ENCODE measurements at places on chromosomes 6 and 20.
A peak's percentile ranks its signal among the peaks of the same experiment; 100 is the strongest.

DNA sequence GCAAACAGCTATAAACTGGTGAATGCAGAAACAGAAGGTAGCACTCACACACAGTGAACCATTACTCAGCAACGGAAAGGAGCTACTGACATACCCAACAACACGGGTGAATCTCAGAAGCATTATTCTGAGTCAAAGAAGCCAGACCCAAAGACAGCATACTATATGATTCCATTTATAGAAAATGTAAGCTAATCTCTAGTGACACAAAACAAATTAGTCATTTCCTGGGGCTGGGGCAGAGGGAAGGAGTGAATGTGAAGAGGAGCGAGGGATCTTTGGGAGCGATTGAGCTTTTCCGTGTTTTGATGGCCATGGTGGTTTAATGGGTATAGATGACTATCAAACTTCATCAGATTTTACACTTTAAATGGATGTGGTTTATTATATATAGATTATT is 614.6 kb downstream of the DHX35 start:
- DNase-seq: no peak

DNA sequence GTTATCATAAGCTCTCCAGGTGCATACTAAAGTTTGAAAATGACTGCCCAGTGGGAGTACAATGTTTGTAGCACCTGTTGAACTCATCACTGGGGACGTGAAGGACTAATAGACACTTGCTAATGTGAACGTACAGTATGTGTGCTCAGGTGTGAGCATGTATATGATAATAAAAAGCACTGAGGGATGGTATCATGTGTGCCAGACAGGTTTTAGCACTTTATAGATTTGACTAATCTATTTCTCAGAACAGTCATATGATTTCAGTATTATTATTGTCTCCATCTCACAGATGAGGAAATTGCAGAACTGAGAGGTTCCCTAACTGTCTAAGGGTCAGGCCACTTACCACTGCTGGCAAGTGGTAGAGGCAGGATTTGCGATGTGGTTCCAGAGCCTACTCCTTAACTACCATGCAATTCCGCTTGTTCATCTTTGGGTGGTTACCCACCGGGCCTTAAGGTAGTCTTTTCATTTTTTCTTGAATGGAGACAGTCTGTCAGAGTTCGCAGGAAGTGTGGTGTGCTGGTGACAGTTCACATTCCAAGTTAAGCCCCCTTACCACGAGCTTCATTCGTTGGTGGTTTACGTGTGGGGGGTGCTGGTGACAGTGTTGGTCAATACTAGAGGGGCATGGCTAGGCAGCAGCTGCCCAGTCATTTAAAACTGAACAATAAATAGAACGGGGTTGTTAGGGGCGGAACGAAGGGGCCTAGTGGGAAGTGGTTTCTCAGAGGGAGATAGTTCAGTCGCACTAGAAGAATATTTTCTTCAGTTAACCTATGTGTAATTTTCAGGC is 46.8 kb downstream of the RREB1 start:
- no peak for DNase-seq

DNA sequence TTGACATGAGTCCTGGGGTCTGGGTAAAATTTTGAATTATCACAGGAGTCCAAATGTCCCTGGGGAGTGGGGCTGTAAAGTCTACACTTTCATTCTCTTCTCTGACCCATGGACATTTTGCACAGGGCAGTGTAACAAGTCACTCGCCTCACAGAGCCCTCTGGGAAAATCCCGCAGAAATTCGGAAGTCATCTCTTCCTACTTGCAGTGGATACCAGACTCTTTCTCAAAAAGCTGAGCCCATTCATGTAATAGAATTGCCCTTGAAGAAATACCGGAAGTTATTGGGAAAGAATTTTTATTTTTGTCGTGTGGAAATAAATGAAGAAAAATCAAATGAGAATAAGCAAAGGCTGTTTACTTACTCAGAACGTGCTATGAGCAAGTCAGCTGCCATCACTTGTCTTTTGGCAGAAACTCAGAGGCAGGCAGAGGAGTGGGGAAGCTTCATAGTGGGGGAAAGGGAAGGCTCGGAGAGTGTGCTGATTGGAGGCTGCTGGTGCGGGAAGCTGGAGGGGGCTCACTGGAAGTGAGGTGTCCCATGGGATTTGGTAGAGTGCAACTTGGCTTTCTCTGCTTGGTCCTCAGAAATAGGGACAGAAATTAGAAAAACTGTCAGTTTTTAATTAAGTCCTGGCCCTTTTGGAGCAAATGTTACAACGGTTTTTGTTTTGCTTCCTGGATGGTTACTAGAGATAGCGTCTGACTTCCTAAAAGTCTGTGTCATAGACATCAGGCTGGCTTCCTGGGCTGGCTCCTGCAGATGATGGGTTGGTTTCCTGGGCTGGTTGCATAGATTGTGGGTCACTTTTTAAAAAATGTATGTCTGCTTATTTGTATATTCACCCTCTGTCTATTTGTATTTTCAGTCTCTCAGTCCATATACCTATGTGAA is 79.8 kb upstream of the EEF1E1 start:
- no peak for DNase-seq

- no peak for DNase-seq
These were observed 11.0 kb downstream of the NCR2 start for GRCh38 chr6:41346441-41346840.

DNA sequence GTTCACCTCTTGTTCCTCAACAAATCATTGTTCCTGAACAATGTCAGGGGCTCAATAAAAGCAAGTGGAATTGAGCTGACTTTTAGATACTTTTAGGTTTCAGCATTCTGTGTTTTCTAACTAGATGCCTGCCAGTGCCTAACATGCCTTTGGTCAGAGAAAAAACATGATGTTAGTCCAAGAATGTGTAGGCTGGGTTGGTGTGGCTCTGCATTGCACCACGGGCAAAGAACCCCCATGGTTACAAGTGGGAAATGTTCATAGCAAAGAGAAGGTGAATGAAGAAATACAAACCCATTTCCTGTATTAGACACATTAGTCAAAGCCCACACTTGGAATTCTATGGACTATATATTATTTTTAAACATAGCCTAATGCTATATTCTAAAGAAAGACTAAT is 193.3 kb downstream of the TMEM200A start:
- DNase-seq: peak; percentile 23

DNA sequence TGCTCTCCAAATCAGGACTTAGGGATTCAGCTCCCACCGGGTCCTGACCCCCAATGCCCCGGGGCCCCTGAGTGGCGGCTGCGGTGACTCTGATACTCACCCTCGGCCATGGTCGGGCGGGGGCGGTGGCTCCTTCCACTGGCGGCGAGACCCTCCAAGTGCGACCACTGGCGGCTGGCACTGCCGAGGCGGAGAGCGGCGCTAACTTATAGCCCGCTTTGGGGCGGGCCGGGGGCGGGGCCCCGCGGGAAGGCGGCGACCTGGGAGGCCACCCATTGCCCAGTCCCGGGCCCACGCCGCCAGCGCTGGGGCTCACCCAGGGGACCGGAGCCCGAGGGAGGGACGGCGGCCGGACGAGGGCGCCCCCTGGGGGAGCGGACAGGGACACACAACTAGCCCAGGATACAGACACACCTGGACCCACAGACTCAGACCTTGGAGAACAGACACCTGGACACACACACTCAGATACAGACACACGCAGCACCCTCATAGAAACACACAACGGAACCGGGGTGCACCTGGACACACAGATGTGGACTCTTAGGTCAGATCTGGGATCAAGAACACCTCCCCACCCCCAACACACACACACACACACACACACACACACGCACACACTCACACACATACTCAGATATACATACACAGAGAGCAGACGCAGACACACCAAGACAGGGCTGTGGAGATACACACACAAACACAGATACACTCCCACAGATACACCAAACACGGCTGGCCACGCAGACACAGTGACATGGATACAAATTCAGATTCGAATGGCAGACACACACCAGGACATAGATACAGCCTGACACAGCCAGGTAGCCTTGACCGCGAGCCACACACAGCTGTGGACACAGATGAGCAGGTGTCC is at the start of gene TGM2:
Gene TGM2 (minus strand): TSS at position 182 of the 877 bp plus-strand sequence. CDS start 72 bp downstream, at position 110.
- peak; percentile 78 for DNase-seq

GRCh38 chr6:88864359-88865054 is 98.9 kb downstream of the RNGTT start:
- DNase-seq: no peak

- DNase-seq: peak; percentile 93
These were observed 26.1 kb upstream of the TBC1D7 start for GRCh38 chr6:13354331-13355042.

GRCh38 chr6:11496152-11497060 is 41.1 kb upstream of the TMEM170B start:
- DNase-seq: peak; percentile 68

- no peak for DNase-seq
These were observed 67.2 kb downstream of the CEBPB start for GRCh38 chr20:50257860-50258259.

DNA sequence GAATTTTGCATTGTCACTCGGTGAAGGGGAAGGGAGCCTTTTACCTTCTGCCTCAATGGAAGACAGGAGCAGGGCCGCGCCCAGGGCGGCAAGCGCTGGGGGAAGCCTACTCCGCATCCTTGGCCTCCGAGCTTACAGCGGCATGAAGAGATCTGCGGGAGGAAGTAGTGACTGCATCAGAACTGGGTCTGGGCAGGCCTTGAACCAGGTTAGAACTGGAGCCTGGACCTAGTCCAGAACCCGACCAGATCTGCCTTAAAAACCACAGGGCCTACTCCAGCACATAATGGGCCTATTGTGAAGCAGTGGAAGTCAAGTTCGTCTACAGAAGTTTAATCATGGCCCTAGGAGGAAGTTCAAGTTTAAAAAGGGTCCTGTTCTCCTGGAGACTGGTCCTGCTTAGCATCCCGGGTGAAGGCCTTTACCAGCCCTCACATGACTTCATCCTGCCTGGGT is 3.1 kb downstream of the COL12A1 start:
- peak; percentile 40 for DNase-seq

- DNase-seq: no peak
These were observed 177.0 kb upstream of the SNX9 start for GRCh38 chr6:157646012-157646411.

DNA sequence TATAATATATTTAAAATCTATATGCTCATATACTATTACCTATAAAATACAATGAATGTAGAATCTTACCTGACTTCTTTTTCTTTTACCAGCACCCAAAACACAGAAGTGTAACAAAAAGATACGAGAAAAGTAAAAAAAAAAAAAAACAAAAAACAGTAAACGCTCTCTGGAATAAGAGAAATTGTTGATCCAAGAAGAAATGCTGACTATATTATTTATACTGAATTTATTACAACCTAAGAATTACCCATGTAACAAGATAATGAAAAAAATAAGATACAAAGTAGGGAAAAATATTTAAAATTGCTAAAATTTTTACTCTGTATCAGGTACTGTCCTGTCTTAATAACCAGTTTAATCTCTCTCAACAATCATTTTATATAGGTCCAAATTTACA is 787.9 kb upstream of the MAN1A1 start:
- no peak for DNase-seq

- peak; percentile 61 for DNase-seq
These were observed 53.4 kb downstream of the AKAP12 start for GRCh38 chr6:151292974-151293687.

DNA sequence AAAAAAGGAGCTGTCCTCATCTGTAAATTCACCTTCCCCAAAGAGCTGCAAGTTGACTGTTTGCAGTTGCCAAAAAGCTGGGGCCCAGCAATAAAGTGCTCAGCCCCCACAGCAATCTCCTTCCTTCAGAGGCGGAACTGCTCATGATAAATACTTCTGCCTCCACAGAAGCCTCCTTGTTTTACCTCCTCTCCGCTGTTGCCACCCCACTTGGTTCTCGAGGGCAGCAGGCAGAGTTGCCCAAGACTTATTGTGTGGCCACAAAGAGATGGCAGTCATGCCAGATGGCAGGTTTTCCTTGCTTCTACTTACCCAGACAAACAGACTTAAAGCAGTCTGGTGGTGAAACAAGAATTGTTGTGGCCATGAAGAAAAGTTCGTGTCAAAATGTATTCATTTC is 66.3 kb downstream of the SLX4IP start:
- peak; percentile 41 for DNase-seq

DNA sequence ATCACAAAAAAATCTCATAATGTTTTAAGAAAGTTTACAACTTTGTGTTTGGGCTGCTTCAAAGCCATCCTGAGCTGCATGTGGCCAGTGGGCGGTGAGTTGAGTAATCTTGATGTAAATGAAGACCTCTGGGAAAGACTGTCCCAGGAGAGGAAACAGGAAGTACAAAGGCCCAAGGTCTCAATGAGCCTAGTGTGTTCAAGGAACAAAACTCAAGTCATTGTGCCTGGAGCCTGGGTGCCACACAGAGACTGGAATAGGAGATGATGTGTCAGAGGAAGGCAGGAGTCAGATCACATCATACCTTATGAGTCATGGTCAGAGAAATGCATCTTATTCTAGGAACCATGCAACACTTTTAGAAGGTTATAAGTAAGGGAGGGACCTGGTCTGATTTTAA is 51.5 kb downstream of the COL19A1 start:
- DNase-seq: peak; percentile 32

DNA sequence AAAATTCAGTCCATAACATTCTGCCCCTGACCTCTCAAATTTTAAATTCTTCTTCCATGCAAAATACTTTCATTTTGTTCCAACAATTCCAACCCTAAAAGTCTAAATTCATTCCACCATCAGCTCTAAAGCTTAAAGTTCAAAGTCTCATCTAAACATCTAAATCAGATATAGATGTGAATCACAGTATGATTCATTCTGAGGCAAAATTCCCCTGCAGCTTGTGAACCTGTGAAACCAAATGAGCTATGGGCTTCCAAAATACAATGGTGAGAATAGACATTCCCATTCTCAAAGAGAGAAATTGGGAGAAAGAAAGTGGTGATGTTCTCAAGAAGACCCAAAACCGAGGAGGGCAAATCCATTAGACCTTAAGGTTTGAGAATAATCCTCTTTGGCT is 309.8 kb downstream of the HIVEP2 start:
- DNase-seq: peak; percentile 28

DNA sequence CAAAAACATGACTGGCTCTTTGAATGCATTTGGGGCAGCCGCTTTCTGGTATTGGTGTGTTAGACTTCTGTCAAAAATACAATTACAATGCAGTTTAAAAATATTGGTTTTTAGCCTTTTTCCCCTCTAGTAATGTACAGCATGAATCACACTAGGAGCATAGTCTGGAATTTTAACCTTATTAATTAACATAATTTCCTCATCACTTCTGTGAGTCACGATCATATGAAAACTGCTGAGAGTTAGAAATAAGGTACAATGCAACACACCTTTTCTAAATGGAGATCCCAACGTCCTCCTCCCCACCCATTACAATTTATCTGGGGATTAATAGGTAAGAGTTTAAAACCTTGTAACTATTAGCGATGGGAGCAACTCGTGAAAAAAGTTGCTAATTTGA is 297.1 kb upstream of the RIMS1 start:
- DNase-seq: no peak
